ENCODE measurements at places on chromosomes 2 and 18. TPM values are rescaled to one million over a fixed set of nuclear protein-coding genes. Genes with fewer than 3 reads are reported as not detected.

DNA sequence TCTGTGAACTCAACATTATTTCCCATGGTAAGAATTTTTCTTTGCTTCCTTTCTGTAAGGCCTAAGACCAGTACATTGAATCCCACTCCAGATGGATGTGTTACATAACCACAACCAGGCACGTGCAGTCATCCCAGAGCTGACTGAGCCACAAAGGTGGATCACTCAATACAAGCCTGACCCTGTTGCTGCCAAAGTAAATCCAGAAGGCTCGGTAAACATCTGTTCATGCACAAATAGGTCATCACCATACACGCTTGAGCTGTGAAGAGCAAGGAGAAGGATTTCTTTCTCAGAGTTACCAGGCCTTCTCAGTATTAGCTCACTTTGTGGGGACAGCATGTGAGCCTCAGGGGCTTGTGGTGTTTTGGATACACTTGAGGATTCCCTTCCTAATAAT is 791.4 kb upstream of the FANCL start:
- DNase-seq: no peak
- no peaks in the 10 kb centered on the region for H3K36me3 ChIP-seq
- H3K4me3 ChIP-seq: no peak overlapping the region
- no peaks in the 10 kb centered on the region for H3K4me1 ChIP-seq

DNA sequence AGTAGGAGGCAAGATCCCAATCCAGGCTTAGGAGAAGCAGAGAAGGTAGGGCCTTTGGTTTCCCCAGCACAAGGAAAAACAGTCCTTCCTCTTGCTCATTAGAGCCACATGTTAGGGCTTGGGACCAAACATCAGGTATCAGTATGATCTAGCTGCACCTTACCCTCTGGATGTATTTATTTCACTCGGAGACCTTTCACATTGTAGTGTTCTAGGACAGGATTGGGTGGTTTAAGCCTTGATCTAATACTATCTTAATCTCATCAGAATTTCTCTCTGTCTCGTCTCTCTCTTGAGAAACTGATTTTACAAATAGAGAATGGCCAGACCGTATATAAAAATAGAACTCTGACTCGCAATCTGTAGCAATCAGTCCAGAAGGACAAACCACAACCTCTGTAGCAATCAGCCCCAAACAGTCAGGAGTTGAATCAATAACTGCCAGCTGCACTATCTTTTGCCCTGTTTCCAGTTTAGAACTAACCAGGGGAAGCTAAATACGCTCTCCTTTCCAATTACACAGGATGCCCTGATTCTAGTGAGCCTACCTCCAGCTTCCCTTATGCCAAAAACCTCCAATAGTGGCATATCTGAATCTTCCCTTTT is 207.1 kb downstream of the TDRD15 start:
- H3K4me3 ChIP-seq: no peak overlapping the region
- H3K27ac ChIP-seq: no peak overlapping the region
- no peaks in the 10 kb centered on the region for H3K27me3 ChIP-seq
- H3K4me1 ChIP-seq: no peaks in the 10 kb centered on the region

- H3K4me3 ChIP-seq: no peak overlapping the region
- H3K4me1 ChIP-seq: no peaks in the 10 kb centered on the region
- H3K27me3 ChIP-seq: no peaks in the 10 kb centered on the region
- DNase-seq: peak; percentile 36
- H3K27ac ChIP-seq: no peak overlapping the region
- H3K36me3 ChIP-seq: no peaks in the 10 kb centered on the region
Measured at GRCh38 chr2:237581751-237582746, 8.5 kb downstream of the RAB17 start.

DNA sequence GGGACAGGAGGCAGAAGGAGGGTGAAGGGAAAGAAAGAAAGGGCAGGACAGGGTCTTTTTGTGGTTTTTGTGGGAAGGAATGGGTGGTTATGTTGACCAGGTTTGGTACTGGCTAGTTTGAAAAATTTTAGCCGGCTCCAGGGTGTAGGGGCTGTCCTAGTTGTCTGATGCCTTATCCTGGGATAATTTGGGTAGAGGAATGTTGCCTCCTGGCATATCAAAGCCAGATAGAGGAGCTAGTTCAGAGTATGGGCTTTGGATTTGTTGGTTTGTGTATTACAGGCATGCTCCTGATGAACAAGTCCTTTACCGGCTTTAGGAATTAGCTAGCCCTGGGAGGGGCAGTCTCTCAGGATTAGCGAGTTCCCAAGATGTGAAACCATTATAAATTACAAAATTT is 101.1 kb upstream of the LHCGR start:
- H3K4me3 ChIP-seq: no peak overlapping the region
- DNase-seq: no peak
- H3K27me3 ChIP-seq: no peaks in the 10 kb centered on the region
- no peaks in the 10 kb centered on the region for H3K36me3 ChIP-seq

DNA sequence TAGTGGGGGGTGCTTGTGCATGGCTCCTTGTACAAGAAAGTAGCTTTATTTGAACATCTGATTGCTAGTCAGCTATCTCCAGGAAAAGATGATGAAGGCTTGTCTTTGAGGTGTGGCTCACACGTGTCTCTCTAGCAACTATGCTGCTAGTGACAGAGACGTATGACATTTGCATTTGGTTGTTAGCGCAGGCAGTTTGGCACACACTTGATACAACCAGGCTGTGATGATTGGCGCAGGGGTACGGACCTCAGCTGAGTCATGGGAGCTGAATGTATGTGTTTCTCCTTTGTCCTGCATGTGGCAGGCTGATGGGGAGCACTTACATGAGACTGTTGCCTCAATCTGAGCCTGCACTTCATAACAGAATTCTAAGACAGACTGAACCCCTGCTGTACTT is 29.6 kb downstream of the PTCD3 start:
- H3K4me1 ChIP-seq: no peaks in the 10 kb centered on the region
- H3K36me3 ChIP-seq: peaks cover 79% of the 10 kb centered on the region
- DNase-seq: no peak
- H3K27me3 ChIP-seq: no peaks in the 10 kb centered on the region
- H3K27ac ChIP-seq: no peak overlapping the region

DNA sequence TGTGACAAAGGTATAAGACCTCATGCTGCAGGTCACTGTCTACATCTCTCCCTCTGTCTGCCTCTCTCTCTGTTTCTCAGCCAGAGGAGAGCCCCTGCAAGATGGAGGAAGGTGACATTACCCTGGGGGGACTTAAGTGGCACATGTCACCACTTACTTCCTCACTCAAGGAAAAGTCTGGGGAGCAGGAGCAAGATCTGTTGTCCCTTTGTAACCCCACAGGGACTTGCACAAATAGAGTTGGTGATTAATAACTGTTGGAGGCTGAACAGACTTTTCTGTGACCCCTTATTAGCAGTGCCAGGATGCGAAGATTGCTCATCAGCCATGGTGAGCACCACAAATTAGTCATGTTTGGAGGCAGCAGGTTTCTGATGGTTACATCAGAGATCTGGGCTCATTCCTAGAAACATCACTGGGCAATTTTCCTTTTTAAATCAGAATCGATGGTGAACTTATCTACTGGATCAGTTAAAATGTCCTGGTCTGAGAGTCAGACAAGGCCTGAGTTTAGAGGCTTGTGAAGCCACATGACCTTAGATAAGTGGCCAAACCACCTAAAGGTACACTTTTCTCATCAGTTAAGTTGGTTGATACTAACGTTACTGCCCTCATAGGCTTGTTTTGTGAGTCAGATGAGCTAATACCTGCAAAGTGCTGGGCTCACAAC is 81.2 kb upstream of the LTBP1 start:
- no peak for DNase-seq
- no peaks in the 10 kb centered on the region for H3K36me3 ChIP-seq
- H3K4me1 ChIP-seq: no peaks in the 10 kb centered on the region
- no peaks in the 10 kb centered on the region for H3K27me3 ChIP-seq

- no peak overlapping the region for H3K4me3 ChIP-seq
- peaks cover 75% of the 10 kb centered on the region for H3K36me3 ChIP-seq
- no peaks in the 10 kb centered on the region for H3K27me3 ChIP-seq
- DNase-seq: no peak
Measured at GRCh38 chr2:238173692-238174091, 14.9 kb downstream of the ERFE start.

DNA sequence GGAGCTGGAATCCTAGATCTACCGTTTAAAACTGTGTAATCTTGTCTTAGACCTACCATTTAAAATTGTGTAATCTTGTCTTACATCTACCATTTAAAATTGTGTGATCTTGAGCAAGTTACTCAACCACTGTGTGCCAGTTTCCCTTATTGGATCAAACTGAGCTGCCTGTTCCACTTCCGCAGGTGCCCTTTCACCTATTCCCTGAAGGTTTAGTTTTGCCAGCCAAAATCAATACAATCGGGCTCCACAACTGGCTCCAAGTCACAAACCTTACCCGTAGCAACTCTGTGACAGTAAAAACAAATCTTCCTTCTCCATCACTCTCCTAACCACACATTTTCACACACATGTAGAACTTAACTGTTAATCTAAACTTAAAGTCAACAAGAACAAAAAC is 20.1 kb downstream of the DOCK10 start:
- peaks cover 91% of the 10 kb centered on the region for H3K4me1 ChIP-seq
- H3K27me3 ChIP-seq: no peaks in the 10 kb centered on the region
- H3K36me3 ChIP-seq: no peaks in the 10 kb centered on the region
- H3K27ac ChIP-seq: no peak overlapping the region
- H3K4me3 ChIP-seq: no peak overlapping the region

- no peaks in the 10 kb centered on the region for H3K27me3 ChIP-seq
- H3K27ac ChIP-seq: no peak overlapping the region
- H3K4me1 ChIP-seq: no peaks in the 10 kb centered on the region
- no peak overlapping the region for H3K4me3 ChIP-seq
- no peaks in the 10 kb centered on the region for H3K36me3 ChIP-seq
Measured at GRCh38 chr2:89833116-89833779, 1141.8 kb downstream of the RPIA start.

DNA sequence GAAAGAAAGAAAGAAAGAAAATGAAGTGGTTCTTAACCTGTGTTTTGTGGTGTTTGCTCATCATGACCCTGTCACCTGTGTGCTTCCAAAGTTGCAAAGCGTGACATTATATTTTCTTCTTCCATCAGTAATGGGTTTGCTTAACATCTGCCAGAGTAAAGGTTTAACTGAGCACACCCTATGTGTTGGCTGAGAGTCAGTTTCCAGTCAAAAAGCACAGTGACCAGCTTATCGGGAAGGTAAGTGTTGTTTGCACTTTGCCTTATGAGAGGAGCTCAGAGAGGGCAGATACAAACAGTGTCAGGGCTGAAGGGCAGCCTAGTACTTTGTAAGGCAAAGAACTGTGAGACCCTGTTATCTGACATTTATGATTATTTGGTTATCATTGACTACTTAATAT is 406.2 kb upstream of the CWC22 start:
- no peak overlapping the region for H3K27ac ChIP-seq
- H3K4me1 ChIP-seq: no peaks in the 10 kb centered on the region
- H3K4me3 ChIP-seq: no peak overlapping the region
- no peaks in the 10 kb centered on the region for H3K36me3 ChIP-seq
- DNase-seq: no peak

- H3K36me3 ChIP-seq: no peaks in the 10 kb centered on the region
- no peaks in the 10 kb centered on the region for H3K4me1 ChIP-seq
- H3K4me3 ChIP-seq: no peak overlapping the region
- no peaks in the 10 kb centered on the region for H3K27me3 ChIP-seq
- DNase-seq: no peak
Measured at GRCh38 chr18:8778386-8778785, 73.0 kb downstream of the MTCL1 start.

DNA sequence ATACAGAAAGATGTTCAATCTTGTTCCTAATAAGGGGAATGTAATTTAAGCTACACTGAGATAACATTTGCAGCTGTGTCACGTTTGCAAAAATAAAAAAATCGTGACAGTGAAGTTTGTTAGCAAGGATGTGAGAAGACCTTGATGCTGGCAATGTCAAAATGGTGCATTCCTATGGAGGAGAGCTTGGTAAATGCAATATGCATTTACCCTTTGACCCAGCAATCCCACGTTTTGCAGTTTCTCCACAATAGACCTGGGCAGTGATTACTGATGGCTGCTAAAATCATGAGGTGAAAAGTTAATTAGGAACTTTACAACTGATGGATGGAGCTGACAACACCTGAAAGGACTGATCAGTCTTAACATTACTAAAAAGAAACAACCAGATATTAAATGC is 43.1 kb downstream of the ZC3H6 start:
- H3K27me3 ChIP-seq: no peaks in the 10 kb centered on the region
- H3K4me3 ChIP-seq: no peak overlapping the region
- DNase-seq: no peak
- H3K27ac ChIP-seq: no peak overlapping the region
- H3K4me1 ChIP-seq: no peaks in the 10 kb centered on the region

DNA sequence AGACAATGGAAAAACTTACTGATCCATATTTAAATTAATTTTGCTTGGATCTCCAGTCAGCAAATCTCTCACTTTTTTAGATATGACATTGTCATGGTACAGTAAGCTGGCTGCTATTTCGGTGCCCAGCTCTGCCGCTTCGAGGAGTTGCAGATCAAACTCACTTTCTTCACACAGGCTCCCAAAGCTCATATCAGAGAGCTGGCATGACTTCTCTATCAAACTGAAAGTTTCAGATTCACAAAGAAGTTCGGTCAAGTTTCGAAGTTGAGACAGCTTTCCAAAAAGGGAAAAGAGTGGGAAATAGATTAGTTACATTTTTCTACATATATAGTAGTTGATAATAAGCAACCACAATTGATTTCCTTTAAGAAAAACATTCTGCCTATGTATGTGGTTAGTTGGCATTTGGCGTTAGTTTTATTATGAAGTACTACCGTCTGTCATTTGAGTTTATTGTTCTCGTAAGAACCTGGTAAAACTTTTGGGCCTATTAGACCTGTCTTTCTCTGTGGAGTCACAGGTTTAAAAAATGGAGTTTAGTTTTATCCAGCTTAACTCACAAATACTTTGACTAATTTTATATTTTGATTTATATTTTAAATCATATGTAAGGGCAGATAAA is 118.8 kb downstream of the ABCA12 start:
- H3K4me1 ChIP-seq: no peaks in the 10 kb centered on the region
- no peak overlapping the region for H3K27ac ChIP-seq
- DNase-seq: no peak
- H3K4me3 ChIP-seq: no peak overlapping the region
- H3K36me3 ChIP-seq: no peaks in the 10 kb centered on the region

DNA sequence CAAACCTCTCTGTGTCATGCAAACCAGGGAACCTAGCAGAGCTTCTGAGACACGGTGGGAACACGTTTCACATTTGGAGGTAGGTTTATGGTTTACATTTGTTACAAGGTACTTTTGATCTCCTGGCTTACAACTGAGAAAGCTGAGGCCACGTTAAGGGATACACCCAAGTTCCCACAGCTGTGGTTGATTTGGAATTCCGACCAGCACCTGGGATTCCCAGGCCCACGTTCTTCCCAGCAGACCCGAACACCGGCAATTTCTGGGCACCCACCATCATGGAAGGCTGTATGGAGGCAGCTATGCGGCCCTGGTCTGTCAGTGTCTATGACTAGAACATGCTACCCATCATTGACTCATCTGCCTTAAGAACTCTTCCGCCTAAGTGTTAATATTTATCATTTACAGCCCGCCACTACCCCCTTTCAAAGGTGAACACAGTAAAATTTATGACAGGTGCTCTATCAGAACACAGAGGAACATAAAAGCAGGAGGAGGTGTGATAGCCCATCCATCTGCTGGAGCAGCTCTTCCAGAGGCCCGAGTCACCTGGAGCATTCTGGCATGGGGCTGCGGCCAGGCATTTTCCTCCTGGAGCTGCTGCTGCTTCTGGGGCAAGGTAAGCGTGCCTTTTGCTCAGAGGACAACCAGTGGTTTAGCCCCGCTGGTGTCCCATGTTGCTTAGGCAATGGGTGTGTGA is at the start of gene PLB1:
Gene PLB1, plus strand, starts transcription at position 510 of the 700 bp plus-strand sequence. Its CDS starts 55 bp downstream, at position 565.
- no peak within 1 kb of the TSS for H3K27ac ChIP-seq
- no peaks in the 10 kb centered on the region for H3K36me3 ChIP-seq
- no peaks in the 10 kb centered on the region for H3K27me3 ChIP-seq
- DNase-seq: no peak

Gene POTEC
- not detected for polyA plus RNA-seq

Gene ASXL3
- not detected for polyA plus RNA-seq

Gene MFSD6
- polyA plus RNA-seq: 29.1 TPM

Gene GPAT2
- polyA plus RNA-seq: 3.6 TPM

Gene CRACDL
- 0.25 TPM for polyA plus RNA-seq

Gene SCN7A
- polyA plus RNA-seq: not detected

Gene NCKAP5
- not detected for polyA plus RNA-seq

Gene ATP6V1C2
- 0.20 TPM for polyA plus RNA-seq
